ENCODE measurements at places on chromosomes 1 and 21.
A peak's percentile ranks its signal among the peaks of the same experiment; 100 is the strongest.

DNA sequence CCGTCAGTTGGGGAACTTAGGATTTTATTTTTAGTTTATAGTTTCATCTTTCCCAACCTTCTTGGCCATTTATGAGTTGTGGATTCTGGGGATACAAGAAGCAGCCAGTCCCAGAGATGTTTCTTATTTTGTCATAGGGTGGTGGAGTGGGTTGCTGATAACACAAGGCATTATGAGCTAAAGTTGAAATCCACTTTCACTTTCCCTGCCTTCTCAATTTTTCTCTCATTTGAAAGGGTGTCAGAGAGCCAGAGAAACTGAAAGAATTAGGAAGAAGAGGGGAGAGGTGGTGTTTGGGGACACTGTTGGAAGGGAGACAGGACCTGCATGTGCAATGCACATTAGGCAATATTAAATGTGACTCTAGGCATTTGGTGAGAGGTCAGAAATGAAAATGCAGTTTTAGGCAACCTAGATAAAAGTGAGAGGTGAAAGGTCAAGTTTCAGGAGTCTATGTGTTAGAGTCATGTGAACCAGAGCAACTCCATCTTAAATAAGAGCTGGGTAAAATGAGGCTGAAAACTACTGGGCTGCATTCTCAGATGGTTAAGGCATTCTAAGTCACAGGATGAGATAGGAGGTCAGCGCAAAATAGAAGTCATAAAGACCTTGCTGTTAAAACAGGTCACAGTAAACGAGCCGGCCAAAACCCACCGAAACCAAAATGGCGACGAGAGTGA is 71.1 kb upstream of the F3 start:
- no peak for DNase-seq

DNA sequence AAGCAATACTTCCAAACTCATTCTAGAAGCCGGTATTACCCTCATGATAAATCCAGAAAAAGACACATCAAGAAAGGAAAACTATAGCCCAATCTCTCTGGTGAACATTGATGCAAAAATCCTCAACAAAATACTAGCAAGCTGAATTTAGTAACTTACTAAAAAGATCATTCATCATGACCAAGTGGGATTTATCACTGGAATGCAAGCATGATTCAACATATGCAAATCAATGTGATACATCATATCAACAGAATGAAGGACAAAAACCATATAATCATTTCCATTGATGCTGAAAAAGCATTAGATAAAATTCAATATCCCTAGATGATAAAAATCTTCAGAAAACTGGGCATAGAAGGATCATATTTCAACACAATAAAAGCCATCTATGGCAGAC is 402.9 kb downstream of the TGFB2 start:
- DNase-seq, result no peak

DNA sequence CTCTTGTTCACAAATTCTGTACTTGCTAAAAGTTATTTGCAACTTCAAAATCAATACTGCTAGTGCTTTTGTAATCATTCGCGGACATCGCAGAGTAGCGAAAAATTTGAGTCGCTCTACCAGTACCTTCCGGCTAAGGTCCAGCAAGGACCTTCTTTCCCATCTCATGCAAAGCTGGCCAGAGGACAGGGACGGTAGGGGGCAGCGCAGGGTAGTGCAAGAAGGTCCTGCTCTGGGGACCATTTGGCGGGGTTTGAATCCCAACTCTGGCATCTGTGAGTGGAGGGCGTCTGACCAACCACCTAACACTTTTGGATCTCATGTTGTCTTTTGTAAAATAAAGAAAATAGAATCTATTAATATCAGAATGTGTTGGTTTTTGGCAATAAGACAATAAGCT is 258.3 kb downstream of the SPATA17 start:
- DNase-seq, result no peak

DNA sequence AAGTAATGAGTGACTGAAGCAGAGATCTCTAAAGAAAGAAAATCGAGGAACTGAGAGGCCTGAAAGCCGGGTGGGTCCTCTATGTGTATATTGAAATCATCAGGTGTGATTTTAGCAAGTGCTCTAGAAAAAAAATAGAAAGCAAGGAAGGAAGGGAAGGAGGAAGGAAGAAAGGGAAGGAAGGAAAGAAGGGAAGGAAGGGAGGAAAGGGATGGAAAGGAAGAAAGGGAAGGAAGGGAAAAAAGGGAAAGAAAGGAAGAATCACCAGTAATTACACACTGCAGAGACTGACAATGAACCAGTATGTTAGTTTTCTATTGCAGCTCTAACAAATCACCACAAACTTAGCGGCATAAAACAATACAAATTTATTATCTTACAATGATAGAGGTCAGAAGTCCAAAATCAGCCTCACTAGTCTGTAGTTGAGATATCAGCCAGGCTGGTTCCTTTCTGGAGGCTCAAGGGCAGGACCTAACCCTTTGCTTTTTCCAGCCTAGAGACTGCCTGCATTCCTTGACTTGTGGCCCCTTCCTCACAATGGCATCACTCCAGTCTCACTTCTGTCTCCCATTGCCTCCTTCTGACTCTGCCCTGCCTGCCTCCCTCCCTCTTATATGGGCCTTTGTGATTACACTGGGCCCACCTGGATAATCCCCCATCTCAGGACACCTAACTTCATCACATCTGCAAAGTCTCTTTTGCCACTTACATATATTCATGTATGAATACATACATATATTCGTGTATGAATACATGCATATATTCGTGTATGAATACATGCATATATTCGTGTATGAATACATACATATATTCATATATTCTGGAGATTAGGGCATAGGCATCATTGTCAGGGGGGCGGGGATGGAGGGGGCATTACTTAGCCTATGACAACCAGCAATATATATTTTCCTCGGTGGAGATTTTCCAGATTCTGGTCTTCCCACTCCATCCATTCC is 47.5 kb upstream of the CDC42BPA start:
- no peak for DNase-seq

DNA sequence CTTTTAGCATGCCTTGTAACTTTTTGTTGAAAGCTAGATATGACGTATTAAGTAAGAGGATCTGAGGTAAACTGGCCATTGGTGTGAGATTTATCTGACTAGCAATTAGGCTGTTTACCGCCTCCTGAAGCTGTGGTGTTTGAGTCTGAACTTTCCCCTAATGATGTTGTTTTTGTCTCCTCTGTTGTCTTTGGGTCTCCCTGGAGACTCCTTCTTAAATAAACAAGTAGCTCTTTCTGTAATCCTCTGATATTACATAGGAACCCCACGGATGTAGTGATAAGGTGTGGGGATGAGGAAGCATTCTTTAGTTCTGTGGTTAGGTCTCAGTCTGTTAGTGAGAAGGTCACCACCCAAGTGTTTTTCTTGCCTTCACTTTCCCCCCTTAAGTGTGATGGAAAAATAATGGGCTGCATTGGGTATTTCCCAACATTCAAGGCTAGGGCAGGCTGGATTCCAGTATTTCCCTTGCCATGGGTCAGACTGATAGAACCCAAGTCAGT is 33.0 kb downstream of the PRSS38 start:
- DNase-seq, result no peak

DNA sequence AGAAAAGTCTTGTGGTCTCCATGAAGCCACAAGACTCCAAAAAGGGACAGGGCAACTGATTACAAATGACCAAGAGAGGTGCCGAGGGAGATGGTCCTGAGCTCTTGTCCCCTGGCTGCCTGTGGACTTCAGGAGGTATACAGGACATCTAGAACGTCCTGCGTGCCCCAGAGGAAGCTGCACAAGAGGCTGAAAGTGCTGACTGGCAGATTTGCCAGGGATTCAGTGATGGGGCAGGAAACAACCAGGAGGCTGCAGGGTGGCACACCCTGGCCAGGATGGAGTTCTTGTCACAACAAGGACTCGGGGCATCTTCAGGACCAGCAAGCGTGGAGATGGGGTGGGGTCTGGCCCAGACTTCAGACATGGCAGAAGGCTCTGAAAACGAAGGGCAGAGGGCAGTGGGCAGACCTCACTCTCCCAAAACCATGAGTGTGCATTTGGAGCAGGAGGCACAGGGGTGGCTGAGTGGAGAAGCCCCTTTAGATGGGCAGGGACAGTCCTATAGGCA is 13.4 kb upstream of the PKP1 start:
- DNase-seq, result no peak

- DNase-seq, result no peak
Measured at GRCh38 chr21:17438635-17439034, 74.2 kb upstream of the CXADR start.

GRCh38 chr1:195828325-195828724 is 779.9 kb downstream of the KCNT2 start:
- DNase-seq, result no peak

DNA sequence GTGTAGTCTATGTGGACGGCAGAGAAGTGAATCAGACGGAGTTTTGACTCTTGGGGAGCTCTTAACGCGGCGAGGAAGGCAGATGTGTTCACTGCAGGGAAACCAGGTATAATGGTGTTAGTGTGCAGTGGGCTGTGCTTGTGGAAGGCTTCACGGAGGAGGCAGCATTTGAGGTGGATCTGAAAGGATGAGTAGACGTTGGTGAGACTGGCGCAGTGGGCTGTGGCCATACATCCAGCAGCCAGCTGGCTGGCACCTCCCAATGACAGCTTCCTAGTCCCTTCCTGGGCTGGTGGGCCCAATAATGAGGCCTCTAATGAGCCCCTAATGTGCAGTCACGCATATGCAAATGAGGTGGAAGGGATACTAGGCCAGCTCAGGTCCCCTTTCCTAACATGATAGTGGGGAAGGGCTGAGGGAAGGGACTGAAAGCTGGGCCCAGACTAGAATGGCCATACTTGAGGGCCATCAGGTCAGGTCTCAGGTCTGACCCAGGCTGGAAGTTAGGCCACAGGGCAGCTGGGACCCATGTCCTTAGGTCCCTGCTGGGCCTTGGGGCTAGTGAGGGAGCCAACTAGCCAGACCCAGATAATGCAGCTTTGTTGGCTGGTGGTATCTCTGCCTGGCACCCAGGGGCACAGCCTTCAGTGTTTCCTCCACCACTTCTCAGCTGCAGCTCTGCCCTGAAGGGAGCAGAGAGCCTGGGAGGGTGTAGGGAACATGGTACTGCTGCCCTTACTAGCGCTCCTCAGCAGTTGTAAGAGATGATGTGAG is 3.8 kb downstream of the MAP7D1 start:
- no peak for DNase-seq

- no peak for DNase-seq
Measured at GRCh38 chr1:159598196-159598595, 10.6 kb downstream of the APCS start.

- no peak for DNase-seq
Measured at GRCh38 chr1:2934156-2934540, 87.1 kb upstream of the ACTRT2 start.

DNA sequence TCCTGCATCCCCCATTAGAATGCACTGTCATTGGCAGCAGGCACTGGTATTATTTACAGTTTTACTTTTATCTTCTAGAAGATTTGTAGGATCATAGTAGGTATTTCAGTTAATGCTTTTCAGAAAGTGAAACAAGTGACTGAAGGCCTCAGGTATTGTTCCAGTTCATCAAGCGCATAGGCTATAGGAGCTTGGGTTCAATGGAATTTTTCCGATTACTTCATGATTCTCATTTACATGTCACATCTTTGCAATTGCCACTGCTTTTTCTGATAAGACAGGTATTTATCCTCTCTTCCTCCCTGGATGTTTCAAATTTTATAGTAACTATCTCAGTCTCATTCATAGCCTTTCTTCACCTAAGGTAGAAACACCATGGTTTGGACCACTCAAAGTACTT is 161.3 kb downstream of the NTPCR start:
- DNase-seq, result no peak

DNA sequence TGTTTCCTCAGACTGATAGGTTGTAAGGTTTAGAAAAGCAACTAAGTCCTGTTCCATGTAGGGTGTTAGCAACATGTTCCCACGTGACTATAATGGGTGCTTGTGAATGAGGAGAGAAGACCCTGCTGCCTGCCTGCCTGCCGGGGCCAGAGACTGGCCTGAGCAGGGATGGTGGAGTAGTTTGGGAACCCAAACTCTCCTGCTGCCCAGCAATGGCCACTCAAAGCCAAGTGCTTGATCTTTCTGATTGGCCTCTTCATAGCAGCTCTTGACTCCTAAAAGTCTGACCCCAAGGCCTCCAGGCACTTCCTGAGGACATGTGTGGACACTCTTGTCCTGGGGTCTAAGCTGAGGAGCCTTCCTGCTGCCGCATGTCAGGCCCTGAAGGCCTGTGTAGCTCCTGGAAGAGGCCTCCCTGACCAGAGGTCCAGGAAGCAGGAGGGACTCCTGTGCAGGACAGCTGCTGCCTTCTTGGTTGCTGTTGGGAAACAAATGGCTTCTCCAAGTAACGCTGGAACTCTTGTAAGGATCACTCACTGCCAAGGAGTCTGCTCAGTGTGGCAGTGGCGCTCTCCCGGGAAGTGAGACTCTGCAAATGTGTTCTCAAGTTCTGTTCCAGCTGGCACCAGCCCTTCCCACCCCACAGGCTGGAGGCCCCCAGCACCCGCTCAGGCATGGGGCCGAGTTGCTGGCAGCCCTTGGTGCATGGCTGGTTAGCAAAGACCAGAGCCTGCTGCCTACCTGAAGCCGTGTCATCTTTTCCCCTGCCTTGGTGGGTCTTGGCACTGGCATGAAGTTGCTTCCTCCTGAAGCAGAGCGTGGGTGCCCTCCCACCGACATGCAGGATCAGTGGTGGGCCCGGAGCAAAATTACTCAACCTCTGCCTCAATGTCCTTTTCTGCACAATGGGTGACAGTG is 35.5 kb downstream of the MAN1C1 start:
- peak; percentile 47 for DNase-seq

DNA sequence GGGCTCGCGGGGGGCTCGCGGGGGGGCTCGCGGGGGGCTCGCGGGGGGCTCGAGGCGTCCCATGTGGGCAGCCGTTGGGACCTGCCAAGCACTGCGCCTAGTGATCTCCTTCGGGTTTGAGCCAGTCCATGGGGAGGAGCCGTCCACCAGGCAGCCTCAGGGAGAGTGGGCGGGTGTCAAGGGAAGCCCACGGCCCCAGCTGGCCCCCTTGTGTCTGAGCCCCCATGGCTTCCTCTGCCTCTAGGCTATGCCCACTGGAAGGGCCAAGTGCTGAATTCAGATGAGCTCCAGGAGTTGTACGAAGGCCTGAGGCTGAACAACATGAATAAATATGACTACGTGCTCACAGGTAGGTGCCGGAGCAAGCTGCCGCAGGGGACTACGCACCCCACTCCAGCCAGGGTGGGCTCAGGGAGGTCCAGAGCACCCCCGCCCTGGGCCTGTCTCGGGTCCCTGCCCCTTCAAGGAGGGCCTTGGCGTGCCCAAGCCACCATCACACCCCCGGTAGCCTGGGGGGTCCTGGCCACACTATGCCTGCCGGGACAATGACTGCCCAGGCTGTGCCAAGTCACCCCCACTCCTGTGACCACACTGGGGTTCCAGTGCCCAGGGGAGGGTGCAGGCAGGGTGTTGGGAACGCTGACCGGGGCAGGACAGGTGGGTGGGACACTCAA is 22.6 kb downstream of the PDXK start:
- DNase-seq, result no peak

- DNase-seq, result peak; percentile 38
Measured at GRCh38 chr1:53395671-53396215, 63.5 kb upstream of the DMRTB1 start.

GRCh38 chr1:1924386-1924785 is 5.3 kb upstream of the TMEM52 start:
- no peak for DNase-seq

All from activated CD8-positive, alpha-beta memory T cell treated with anti-CD3 and anti-CD28 coated beads, Interleukin-2, amount 50 U/mL, for 48 hours (primary cell).